HFFc6 (cell line): ENCODE measurements at places on chromosomes 6 and 20. TPM values are rescaled to one million over a fixed set of nuclear protein-coding genes. Genes with fewer than 3 reads are reported as not detected.

Gene XKR7
- not detected in 3 replicates for total RNA-seq

- H3K4me3 ChIP-seq = no peak overlapping the region
- H3K27ac ChIP-seq = no peak overlapping the region
- H3K36me3 ChIP-seq = no peaks in the 10 kb centered on the region
- H3K4me1 ChIP-seq = no peaks in the 10 kb centered on the region
- H3K27me3 ChIP-seq = peaks cover 32% of the 10 kb centered on the region
These were observed 11.0 kb downstream of the ZBP1 start for GRCh38 chr20:57609086-57609841.

DNA sequence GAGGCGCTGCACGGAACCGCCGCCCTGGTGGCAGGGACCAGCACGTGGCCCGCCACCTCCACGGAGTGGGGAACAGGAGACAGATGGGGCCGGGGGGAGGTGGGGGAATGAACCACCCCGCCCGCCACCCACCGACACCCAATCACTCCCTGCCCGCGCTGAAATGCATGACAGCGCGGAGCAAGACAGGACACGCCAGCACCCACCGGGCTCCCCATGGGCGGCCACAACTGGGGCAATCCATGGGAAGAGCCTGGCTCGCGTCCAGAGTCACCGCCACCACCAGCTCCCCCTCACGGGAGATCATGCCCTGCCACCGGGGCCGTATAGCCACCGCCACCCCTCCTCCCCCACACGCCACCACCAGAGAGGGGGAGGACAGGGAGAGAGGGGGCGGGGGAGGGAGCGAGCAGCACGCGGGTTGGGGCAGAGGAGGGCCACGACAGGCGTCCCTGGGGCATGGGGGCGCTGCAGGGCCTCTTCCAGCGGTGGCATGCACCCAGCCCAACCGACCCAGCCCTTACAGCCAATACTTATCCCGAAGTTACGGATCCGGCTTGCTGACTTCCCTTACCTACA is 744.3 kb upstream of the DEFB115 start:
- no peak for DNase-seq
- H3K27ac ChIP-seq = no peak overlapping the region
- H3K4me1 ChIP-seq = no peaks in the 10 kb centered on the region; the same call in 1 of the 2 replicates
- H3K4me3 ChIP-seq = no peak overlapping the region
- peaks cover 6% of the 10 kb centered on the region for H3K36me3 ChIP-seq

- no peak overlapping the region; the same call in 1 of the 2 replicates for H3K27ac ChIP-seq
- H3K4me3 ChIP-seq = peak overlapping the region; percentile 82; the same call in 1 of the 2 replicates
- H3K4me1 ChIP-seq = peaks cover 14% of the 10 kb centered on the region; the same call in 1 of the 2 replicates
- peaks cover 4% of the 10 kb centered on the region for H3K27me3 ChIP-seq
- no peaks in the 10 kb centered on the region for H3K36me3 ChIP-seq
These were observed 67.5 kb upstream of the AFDN start for GRCh38 chr6:167759206-167759605.

- peaks cover 30% of the 10 kb centered on the region for H3K4me1 ChIP-seq
- H3K27me3 ChIP-seq = no peaks in the 10 kb centered on the region; the same call in 1 of the 2 replicates
- no peaks in the 10 kb centered on the region for H3K36me3 ChIP-seq
- peak overlapping the region; percentile 79 for H3K27ac ChIP-seq
- H3K4me3 ChIP-seq = 0 out of 2 replicates have a peak overlapping the region, but pooled peaks have one; percentile 20
- DNase-seq = peak; percentile 77
These were observed 114.5 kb downstream of the SLC22A3 start for GRCh38 chr6:160462551-160463109.

DNA sequence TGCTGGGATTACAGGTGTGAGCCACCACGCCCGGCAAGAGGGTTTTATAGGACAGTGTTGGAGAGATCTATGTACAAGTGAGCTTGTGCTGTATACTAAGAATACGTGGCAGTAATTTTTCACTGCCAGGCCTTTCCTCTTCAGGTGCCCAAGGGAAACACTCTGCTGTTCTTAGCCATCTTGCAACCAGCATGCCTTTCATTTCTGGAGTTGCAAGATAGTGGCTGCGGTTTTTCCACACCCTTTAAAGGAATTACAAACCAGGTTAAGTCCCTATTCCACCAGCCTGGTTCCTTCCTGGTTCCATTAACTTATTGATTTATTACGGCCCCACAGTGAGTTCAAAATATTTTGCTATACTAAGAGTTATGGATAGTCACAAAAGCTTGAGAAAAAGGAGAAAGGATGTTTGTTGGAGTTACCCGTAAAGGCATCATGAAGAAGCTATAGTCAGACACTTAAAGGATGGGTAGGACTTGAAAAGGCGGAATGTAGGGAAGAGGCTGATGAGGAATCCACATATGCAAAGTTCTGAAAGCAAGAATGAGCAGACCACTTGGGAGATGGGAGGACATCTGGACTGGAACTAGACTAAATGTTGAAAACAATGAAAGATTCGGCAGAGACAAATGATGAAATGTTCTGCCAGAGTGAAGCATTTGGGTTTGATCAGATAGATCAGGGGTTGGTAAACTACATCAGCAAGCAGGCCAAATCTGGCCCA is 61.4 kb upstream of the ASIP start:
- no peaks in the 10 kb centered on the region for H3K36me3 ChIP-seq
- DNase-seq = no peak
- H3K4me3 ChIP-seq = no peak overlapping the region
- peaks cover 7% of the 10 kb centered on the region for H3K4me1 ChIP-seq
- H3K27me3 ChIP-seq = peaks cover 8% of the 10 kb centered on the region; the same call in 1 of the 2 replicates

Gene C6orf132
- total RNA-seq = 5.1 to 6.3 TPM (median 5.5 TPM) in 3 replicates

- no peaks in the 10 kb centered on the region for H3K36me3 ChIP-seq
- H3K4me1 ChIP-seq = peaks cover 24% of the 10 kb centered on the region
- no peak overlapping the region for H3K4me3 ChIP-seq
- no peaks in the 10 kb centered on the region; the same call in 1 of the 2 replicates for H3K27me3 ChIP-seq
- DNase-seq = peak; percentile 60
- H3K27ac ChIP-seq = no peak overlapping the region
These were observed 155.1 kb upstream of the MLIP start for GRCh38 chr6:53956068-53956711.

GRCh38 chr20:34108616-34109174 is 3.3 kb downstream of the EIF2S2 start:
- H3K4me1 ChIP-seq = peaks cover 75% of the 10 kb centered on the region
- H3K27ac ChIP-seq = peak overlapping the region; percentile 51; the same call in 1 of the 2 replicates
- peak overlapping the region; percentile 3 for H3K4me3 ChIP-seq
- H3K27me3 ChIP-seq = peaks cover 3% of the 10 kb centered on the region
